Fibroblast of mammary gland (primary cell): ENCODE measurements at places on chromosomes 11 and 22.

- DNase-seq = no peak
Measured at GRCh38 chr11:116375221-116375620, 397.6 kb downstream of the BUD13 start.

- DNase-seq = peak; percentile 29
Measured at GRCh38 chr22:50641696-50642607, 14.0 kb upstream of the ARSA start.

- DNase-seq = peak; percentile 30
Measured at GRCh38 chr11:78961937-78962701, 387.5 kb upstream of the NARS2 start.

- no peak for DNase-seq
Measured at GRCh38 chr11:23924226-23924625, 572.6 kb upstream of the LUZP2 start.

- DNase-seq = no peak
Measured at GRCh38 chr11:90391756-90392155, 168.9 kb upstream of the CHORDC1 start.

GRCh38 chr22:32103658-32104315, 55.3 kb downstream of the C22orf42 start:
- DNase-seq = peak; percentile 27

DNA sequence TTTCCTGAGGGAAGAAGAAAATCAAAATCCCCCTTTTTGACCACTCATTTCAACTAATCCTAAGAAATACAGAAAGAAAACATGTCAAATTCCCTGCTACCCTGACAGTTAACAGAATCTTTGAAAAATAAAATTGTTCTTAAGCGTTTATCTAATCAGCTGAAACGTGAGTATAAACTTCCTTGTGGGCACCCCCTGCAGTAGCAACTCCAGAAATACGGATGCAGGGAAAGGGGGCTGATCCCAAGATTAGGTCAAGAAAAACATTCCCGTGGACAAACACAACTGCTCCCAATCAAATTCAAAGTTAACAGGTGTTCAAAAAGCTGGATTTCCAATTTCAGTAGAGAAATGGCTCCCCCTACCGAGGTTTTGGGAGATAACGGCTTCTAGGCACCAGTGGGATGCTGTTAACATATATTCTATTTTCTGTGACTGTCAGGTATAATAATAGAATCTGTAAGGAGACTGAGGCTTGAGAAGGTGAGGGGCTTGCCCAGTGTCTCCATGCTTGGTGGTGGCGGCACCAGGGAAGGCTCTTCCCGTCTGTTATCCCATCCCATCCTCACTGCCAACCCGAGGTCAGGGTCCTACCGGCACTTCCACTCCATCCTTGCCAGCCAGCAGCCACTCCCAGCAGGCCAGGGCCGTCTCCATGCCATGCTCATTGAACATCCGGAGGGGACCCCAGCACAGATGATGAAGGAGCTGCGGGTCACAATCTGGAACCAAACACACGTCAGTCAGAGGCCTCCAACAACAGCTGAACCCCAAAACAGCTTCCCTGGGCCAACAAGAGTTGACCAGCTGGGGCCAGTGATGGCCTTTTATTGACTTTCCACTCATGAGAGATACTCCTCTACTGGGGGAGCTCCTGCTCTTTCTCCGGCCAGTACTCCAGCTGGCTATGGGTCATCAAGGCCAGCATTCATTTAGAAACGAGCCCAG, 32.0 kb upstream of the SERPIND1 start:
- DNase-seq = peak; percentile 27

DNA sequence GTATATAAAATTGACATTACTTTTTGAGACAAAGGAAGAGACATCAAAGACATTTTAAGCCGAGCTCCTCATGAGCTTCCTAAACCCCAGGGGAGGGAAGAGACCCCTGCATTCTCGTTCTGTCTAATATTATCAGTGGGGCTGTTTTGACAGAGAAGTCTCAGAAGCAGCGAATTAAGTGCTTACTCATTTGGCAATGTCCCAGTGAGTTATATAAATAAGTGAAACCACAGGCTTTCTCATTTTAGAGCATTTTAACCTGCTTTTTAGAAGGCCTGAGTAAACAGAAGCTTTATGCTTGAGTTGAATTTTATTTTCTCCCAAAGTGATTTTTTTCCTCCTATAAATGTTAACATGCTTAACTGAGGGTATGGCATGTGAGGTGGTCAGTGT, 23.2 kb upstream of the C1QTNF4 start:
- peak; percentile 70 for DNase-seq

- no peak for DNase-seq
Measured at GRCh38 chr11:65066805-65067291, 8.5 kb upstream of the NAALADL1 start.

DNA sequence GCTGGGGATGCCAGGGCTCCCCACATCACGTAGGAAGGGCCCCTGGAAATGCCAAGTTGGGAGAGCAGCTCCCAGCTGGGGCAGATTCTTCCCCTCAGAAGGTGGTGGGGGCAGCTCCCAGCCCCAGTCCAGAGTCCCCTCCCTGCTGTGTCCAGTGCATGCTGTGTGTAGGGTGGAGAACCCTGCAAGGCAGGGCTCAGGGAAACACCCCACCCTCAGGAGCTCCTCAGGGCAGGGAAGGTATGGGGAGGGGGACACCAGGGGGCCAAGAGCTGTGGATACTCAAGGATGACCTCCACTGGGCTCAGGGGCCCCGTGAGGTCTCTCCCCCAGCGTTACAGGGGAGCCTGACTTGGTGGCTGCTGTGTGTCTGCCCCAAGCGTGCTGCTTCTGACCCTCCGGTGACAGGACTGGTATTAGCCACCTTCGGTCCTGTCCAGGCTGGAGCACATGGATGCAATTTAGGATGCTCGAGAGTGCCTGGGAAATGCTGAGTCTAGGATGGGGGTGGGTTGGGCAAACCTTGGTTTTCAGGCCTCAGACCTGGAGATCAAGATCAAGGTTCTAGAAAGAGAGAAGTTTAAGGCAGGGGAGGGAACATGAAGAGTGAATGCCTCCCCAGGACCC, 16.1 kb upstream of the CABP7 start:
- DNase-seq = no peak
